ENCODE measurements at places on chromosomes 12 and 14.

DNA sequence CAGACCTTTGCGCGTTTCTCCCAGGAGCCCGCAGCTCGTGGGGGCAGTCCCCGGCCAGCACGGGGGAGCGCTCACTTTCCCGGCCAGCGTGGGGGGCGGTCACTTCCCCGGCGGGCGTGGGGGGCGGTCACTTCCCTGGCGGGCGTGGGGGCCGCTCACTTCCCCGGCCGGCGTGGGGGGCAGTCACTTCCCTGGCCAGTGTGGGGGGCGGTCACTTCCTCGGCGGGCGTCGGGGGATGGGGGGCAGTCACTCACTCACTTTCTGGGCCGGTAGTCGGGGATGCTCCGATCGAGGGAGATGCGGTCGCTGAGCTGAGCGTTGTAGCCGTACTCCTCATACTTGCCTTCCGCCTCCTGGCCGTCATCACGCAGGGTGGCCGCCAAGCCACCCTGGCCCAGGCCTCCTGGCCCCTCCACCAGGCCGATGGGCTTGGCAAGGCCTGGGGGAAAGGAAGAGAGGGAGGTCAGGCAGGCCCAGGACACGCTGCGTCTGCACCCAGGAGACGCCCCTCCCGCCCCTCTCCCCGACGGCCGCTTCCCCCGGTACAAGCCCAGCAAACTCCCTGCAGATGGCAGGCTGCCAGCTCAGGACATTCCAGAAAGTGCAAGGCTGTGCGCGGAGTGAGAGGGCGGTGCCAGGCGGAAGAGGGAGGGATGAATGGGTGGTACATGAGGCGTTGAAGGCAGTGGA lies 43.3 kb downstream of the GALNT9 start:
- no peak for DNase-seq

DNA sequence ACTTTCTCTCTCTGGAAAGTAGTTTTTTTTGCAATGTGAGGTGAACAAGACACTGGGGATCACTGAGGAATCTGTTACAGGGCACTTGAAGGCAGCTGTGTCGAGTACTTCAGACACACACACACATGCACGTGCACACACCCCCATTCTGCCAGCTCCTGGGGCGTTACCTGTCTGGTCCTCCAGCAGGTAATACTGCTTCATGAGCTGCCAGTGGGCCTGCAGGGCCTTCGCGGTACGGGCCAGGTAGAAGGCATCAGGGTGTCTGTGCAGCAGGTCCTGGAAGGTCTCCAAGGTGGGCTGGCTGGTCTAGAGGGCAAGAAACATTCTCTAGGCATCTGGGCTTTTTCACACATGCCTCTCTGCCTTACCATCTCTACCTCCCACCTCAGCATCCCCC lies 5.1 kb downstream of the MCRS1 start:
- no peak for DNase-seq

GRCh38 chr12:12025799-12026386 lies 44.8 kb upstream of the BCL2L14 start:
- no peak for DNase-seq

- DNase-seq: no peak
Observed at GRCh38 chr12:109729371-109729781, 15.8 kb downstream of the FAM222A start.
